ENCODE measurements at places on chromosomes 7 and 10.

DNA sequence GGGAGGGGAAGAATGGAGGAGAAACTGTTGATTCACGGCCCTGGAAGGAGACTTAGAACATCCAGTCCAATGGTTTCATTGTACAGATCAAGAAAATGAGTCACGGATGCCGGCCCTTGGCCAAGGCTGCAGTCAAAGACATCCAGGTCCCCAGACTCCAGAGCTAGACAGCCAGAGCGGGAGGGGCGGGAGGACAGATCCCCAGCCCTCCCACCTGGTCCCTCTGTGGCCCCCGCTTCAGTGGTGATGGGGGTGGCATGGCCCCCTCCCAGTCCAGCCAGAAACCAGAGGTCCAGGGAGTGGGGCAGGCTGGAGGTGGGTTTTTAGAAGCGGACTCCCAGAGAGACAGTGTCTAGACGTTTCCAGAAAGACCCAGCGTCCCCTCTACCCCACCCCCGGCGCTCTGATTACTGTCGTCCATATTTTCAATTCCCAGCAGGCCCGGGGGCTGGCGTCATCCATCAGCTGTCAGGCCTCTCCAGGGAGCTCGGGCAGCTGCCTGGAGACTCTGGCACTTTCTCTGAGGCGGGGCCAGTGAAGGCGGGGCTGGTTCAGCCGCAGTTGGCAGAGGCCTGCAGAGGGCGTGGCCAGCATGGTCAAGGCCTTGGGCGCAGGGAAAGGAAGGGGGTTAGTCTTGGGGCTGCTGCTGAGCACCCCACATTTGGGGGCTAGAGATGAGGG is 8.0 kb upstream of the HSPB1 start:
- DNase-seq = no peak

- DNase-seq = no peak
Measured at GRCh38 chr10:132678436-132679216, 107.3 kb downstream of the NKX6-2 start.

DNA sequence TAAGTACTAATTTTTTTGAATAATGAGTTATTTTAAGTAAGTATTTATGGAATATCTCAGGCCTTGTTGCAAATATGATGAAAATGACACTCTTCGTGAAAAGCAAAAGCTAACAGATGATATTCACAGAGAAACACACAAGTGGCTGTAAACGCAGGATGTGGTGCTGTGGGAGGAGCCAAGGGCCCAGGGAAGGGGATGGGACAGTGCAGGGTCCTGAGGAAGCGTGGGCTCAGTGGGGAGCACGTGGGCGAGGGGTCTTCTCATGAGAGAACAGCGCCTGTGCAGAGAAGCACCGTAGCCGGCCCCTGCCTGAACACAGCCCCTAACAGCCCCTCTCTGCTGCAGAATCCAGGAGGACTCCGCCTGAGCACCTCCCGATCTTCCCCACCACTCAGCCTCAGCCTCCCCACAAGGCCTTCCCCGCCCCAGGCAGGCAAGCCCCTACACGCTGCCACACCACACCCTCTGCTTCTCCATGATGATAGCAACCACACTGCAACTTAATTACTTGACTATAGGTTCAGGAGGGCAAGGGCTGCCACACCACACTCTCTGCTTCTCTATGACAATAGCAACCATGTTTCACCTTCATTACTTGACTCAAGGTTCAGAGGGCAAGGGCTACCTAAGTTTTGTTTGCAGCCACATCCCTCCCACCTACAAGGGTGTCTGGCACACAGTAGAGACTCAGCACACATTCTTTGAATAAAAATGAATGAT is 152.6 kb upstream of the RNF32 start:
- DNase-seq = no peak

- DNase-seq = no peak
Measured at GRCh38 chr7:143383642-143383957, 2.5 kb downstream of the ZYX start.

- DNase-seq = no peak
Measured at GRCh38 chr10:131162211-131162610, 149.3 kb downstream of the TCERG1L start.

DNA sequence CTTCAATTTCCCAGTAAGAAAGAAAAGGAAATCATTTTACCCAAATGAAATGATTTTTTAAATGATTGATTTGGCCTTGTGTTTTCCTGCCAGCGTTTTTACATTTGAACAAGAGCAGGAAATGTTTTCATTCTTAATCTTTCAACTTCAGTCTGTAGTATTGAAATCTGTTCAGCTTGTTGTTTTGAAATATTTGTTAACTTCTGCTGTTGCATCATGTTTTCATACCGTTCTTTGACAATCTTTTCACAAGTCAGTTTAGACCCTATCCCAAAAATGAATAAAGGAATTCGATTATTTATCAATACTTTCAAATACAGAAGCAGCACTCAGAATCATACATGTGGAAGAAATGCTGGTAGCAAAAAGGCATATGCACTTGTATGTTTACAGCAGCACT is 8.1 kb downstream of the SFR1 start:
- no peak for DNase-seq

GRCh38 chr10:14611968-14612693 is 162.6 kb downstream of the FAM107B start:
- DNase-seq = no peak

DNA sequence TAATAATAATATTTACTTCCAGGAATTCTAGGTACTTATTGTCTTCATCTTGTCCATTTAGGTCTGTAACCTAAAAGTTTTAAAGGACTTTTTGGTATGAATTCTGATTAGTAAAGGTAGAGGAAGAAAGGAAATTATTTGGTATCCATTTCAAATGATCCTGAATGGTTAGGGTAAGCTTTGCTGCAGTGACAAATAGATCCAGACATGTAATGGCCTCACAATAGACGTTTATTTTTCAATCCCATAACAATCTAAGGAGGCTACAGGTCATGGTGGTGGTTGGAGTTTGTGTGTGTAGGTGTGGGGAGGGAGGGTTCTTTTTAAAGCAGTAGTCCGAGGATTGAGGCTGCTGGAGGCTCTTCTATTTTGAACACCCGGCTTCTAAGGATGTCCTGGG is 5.3 kb downstream of the FBH1 start:
- no peak for DNase-seq

GRCh38 chr10:21272643-21273399 is 252.7 kb downstream of the SKIDA1 start:
- no peak for DNase-seq

GRCh38 chr10:91415816-91416215 is 5.7 kb downstream of the HECTD2 start:
- no peak for DNase-seq

- DNase-seq = peak; percentile 15
Measured at GRCh38 chr7:51430480-51431086, 114.0 kb upstream of the COBL start.

DNA sequence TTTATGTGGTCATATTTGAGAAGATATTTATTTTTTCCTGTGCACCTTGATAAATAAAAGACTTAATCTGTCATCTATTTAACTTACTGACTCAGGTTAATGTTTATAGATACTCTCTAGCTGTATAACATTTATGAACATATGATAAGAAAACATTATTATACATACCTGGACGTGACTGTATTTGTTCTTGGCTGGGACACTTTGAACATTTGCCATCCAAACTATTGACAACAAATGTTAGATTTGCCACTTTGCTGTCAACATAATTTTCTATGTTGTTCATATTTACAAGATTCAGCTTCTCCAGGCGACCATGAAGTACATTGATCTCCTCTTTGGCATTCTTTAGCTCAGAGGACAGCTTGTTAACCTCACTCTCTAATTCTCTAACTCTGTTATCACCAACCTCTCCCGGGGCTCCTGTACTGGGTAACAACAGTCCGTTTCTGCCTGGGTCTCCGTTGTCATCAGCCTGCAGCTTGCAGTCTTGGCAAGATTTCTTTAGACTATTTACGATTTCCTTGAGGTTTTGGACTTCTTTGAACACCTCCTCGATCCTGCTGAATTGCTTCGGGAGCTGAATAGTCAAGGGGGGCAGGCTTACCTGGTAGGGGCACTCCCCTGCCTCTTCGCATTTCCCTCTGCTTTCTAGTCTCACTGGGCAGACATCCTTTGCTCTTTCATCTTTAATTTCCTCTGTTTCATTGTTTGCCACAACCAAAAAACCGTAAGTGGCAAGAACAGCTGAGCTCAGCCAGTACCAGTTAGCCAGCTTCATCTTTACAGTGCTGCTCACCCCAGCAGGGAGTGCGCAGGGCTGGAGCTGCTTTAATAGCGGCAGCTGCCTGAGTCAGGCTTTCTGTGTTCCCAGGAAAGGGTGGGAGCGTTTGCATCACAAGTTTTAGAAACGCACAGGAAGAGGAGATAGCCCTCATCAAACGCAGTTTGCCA is at the start of gene FGL2:
Gene FGL2 (minus strand): TSS at position 807 of the 954 bp plus-strand sequence. CDS start 26 bp downstream, at position 781.
- peak; percentile 6 for DNase-seq

GRCh38 chr10:109386101-109386500 is 537.2 kb downstream of the XPNPEP1 start:
- no peak for DNase-seq

- DNase-seq = no peak
Measured at GRCh38 chr7:78007231-78007630, 208.7 kb downstream of the PHTF2 start.

DNA sequence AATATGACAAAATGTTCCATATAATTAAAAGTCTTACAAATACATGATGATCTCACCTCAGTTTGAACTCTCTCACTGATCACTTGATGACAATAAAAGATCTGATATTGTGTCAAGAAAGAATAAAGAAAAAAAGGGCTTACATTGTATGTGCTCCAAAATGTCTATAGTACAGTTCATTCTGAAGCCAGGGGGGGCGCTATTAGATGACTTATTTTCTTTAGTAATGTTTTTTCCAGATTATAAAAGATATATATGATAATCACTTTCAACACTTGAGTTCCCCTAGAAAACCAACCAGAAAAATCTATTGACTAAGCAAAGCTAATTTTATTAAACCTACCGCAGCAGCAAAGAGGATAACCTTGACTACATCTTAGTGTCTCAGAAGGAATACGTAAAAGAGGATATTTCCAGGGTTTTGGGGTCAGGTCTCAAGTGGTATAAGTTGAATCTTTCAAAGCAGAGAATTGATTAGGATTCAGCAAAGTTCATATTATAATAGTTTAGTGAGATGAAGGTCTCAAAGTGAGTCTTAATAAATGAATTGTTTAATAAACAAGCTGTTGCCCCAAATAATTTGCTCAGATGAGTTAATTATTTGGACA is 55.8 kb downstream of the PTN start:
- no peak for DNase-seq

DNA sequence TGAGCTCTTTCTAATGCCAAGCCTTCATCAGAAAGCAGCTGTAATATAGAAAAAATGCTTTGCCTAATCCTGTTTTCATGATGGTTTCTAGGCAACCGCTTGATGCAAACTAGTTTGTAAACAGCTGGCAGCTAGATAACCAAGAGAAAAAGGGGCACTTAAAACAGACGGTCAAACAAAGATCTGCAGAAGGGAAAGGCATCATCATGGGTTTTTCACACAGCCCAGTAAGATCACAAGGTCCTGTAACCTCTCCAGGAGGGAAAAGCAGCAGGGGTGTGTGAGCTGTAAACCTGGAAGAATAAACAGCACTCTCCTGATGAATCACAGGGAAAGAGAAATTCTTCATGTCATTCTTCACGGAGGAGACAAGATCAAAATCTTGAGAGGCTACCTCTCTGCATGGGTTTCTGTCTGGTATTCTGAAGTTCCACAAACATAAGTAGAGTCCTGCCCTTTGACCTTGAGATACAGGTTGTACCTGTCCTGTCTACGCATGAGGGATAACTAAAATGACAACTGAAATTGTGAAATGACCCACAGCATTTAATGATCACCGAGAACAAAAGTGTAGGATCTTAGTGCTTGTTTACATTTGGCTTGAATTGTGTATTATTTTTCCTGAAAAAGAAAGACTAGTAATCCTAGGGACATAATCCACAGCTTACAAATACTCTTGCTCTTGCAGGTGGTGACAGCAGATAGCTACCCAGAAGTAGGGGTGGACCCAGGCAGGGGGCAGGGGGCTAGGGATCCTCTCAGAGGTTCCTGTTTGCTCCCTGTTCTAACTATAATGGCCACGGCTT is 48.0 kb downstream of the CREB3L2 start:
- DNase-seq = no peak

GRCh38 chr7:5212633-5213285 is 22.7 kb downstream of the WIPI2 start:
- no peak for DNase-seq

DNA sequence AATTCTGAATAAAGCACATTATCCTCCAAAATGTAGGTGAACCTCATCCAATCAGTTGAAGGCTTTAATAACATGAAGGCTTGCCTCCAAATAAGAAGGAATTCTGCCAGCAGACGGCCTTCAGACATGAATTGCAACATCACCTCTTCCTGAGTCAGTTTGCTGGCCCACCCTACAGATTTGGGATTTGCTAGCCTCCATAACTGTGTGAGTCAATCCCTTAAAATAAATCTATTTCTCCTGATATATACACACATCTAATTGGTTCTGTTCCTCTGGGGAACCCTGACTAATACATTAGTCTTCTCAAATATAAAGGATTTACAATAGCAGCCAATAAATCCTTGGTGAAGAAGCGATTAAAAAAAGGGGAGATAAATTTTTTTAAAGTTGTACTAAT is 34.8 kb upstream of the OSBPL3 start:
- no peak for DNase-seq

DNA sequence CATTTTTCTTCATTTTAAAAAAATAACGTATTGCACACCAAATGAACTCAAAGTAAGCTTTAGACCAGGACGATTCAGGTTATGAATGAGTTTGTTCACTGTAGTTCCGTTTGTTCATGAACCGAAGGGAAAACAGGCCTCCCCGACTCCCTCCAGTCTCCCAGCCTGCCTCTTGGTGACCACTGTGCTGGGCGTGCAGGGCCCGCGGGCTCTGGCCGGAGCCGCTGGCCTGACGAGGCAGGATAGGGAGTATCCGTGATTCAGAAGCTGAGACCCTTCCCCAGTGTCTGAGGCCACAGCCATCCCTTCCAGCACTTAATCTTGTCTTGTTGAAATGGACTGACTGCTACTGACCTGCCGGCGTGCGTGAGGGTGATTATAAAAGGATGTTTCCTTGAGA is 30.8 kb upstream of the SH2B2 start:
- no peak for DNase-seq

DNA sequence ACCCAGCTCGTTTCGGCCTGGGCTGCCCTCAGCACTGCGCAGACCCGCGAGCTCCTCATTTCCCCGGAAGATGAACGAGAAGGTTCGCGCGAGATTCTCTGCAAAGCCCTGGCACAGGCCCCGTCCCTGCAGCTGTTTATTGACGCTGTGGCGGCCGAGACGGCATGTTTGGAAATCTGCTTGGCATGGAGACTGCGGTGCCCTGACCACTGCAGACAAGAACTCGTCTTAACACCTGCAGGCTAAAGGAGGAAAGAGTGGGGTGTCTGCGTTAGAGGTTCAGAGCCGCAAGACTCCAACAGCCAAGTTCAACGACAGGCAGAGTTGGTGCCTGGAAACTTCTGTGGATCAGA is 125.6 kb downstream of the DNAJB6 start:
- DNase-seq = no peak

DNA sequence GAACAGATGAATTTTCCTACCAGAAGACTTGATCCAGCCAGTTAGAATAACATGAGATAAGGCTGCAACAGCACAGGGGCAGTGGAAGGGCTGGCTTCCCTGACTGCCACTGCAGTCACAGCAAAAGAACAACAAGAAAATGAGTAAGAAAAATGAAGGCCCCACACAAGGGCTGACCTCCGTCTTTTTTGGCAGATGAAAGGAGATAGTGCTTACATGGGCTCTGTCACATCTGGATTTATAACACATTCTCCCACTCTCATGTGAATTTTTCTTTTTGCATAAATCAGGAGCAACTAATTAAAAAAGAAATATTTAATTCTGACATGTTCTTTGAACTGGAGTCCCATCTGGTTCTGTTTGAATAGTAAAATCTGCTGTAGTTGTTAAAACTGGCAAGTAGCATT is 99.6 kb downstream of the NRP1 start:
- no peak for DNase-seq

GRCh38 chr10:44827431-44828006 is 83.6 kb upstream of the TMEM72 start:
- no peak for DNase-seq
